Endothelial cell (in vitro differentiated cells): ENCODE measurements at places on chromosomes 12 and 14. TPM values are rescaled to one million over a fixed set of nuclear protein-coding genes. Genes with fewer than 3 reads are reported as not detected.

The TMCC3 gene
- total RNA-seq = 48.1 TPM

The GLT8D2 gene
- total RNA-seq = 3.8 TPM

The TMEM121 gene
- total RNA-seq = 1.6 TPM

- no peak for DNase-seq
Measured at GRCh38 chr14:57057803-57058202, 210.9 kb downstream of the EXOC5 start.

- DNase-seq = no peak
Measured at GRCh38 chr12:1932264-1932777, 13.9 kb upstream of the CACNA2D4 start.

GRCh38 chr12:105562199-105562971 is 231.9 kb downstream of the C12orf75 start:
- no peak for DNase-seq

DNA sequence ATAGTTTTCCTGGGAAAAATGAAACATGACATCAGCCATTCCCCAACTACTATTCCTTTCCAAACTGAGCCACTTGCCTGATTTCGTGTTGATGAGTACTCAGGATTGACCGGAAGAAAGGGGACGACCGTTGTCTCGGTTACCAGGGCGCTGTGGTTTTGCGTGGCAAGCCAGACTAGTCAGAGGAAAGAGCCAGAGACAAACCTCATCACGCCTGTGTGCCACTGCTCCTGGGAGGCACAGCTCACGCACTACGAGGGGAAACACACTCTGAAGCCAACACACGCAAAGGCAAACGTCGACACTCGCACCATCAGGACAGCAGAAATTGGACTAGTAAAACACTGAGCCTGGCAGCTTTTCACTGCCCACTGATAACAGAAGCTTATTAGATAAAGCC is 35.0 kb downstream of the GIT2 start:
- no peak for DNase-seq

- DNase-seq = no peak
Measured at GRCh38 chr14:76774821-76775694, 13.8 kb downstream of the VASH1 start.

- no peak for DNase-seq
Measured at GRCh38 chr14:68362846-68363245, 430.0 kb downstream of the ZFP36L1 start.

GRCh38 chr14:83291714-83292113 is 1758.1 kb upstream of the SEL1L start:
- DNase-seq = no peak
